ENCODE measurements at places on chromosomes 12 and 14.

GRCh38 chr12:62604871-62605270 is 138.2 kb downstream of the MON2 start:
- no peak for DNase-seq

DNA sequence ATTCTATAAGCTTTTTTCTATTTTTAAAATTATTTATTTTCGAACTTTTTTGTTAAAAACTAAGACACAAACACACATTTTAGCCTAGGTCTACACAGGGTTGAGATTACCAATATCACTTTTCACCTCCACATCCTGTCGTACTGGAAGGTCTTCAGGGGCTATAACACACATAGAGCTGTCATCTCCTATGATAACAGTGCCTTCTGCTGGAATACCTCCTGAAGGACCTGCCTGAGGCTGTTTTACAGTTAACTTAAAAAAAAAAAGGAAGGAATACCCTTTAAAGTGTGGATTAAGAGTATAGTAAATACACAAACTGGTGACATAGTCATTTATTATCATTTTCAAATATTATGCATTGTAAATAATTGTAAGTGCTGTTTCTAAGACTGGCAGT is 43.0 kb downstream of the RASSF8 start:
- no peak for DNase-seq

GRCh38 chr12:73867147-73867546 is 670.5 kb upstream of the ATXN7L3B start:
- DNase-seq = no peak

DNA sequence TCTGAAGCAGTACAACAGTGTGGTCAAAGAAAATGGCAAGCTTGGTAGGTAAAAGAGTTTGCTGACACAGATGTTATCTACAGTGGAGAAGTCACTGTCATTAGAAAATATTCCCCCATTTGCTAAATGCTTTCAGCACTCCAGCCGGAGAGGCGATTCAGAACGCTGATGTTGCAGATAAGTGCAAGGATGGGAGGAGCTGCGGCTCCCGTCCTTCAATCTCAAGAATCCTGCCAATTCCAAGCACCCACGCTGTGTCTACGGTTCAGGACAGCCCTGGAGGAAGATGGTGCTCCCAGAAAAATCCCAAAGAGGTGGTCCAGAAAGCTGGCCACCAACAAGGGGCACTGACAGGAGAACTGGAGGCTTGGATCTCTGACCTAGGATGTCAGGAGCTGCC is 79.1 kb downstream of the ZFP36L1 start:
- DNase-seq = no peak

GRCh38 chr14:87566991-87567390 is 426.0 kb downstream of the GALC start:
- no peak for DNase-seq

DNA sequence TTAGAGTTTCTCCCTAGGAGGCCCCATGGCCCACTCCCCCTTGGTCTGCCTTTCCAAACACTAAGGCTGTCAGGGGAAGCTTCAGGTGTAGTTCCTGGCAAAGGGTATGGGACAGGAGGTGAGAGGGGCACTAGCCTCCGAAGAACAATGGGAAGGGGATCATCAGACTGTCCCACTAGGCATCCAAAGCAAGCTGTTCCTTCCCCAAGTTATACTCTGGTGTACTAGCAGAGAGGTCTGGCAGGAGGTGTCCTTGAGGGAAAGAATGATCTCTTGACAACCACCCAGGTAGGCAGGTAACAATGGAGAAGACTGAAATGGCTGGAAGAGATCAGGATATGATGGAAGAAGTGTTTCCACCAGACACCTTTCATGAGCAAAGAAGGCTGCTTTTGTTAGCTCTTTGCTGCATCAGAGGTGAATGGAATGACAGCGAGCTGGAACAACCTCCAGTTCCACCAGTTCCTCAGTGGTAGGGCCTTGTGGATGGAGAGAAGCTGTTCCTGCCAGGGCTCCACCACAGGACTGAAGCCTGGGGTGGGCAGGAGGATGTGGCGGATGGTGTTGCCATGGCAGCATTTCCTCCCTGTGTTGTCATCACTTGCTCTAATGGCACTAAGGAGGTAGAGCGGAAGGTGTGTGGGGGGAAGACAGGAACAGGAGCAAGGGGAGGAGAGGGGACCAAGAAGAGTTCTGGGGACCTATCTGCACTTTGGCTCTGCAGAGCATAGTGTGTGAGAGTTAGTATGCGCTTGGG is 2.3 kb upstream of the AGAP2 start:
- DNase-seq = peak; percentile 64

- no peak for DNase-seq
Measured at GRCh38 chr12:52147367-52147963, 44.3 kb downstream of the KRT80 start.

GRCh38 chr14:77139540-77140358 is 1.8 kb downstream of the ZDHHC22 start:
- DNase-seq = no peak

DNA sequence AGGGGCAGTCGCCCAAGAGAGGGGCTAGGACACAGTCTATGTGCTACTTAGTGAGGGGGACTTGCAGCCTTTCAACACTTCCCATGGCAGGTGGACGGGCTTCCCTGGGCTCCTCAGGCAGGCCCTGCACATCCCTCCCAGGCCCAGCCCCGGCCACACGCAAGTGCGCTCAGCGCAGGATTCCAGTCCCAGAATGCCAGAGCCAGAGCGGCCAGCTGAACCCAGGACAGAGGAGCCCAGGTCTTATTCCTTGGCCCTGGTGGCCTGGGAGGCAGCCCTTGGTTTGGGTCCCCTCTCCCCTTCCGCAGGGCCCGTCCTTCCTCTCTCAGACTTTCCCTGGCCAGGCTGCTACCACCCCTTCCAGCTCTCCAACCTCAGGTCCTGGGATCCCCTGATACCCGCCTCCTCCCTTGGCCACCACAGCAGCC is 12.0 kb downstream of the DLK1 start:
- no peak for DNase-seq
